Inflammatory macrophage treated with lipopolysaccharide for 4 hours (primary cell): ENCODE measurements at places on chromosomes 7 and 10.

GRCh38 chr10:76149602-76150138 is 718.2 kb downstream of the LRMDA start:
- no peak for DNase-seq

- no peak for DNase-seq
Measured at GRCh38 chr7:92671505-92672169, 81.4 kb upstream of the FAM133B start.

- DNase-seq, result peak; percentile 18
Measured at GRCh38 chr7:48170506-48170905, 752 bp upstream of the ABCA13 start.

- no peak for DNase-seq
Measured at GRCh38 chr7:92359801-92360200, 87.5 kb upstream of the GATAD1 start.

DNA sequence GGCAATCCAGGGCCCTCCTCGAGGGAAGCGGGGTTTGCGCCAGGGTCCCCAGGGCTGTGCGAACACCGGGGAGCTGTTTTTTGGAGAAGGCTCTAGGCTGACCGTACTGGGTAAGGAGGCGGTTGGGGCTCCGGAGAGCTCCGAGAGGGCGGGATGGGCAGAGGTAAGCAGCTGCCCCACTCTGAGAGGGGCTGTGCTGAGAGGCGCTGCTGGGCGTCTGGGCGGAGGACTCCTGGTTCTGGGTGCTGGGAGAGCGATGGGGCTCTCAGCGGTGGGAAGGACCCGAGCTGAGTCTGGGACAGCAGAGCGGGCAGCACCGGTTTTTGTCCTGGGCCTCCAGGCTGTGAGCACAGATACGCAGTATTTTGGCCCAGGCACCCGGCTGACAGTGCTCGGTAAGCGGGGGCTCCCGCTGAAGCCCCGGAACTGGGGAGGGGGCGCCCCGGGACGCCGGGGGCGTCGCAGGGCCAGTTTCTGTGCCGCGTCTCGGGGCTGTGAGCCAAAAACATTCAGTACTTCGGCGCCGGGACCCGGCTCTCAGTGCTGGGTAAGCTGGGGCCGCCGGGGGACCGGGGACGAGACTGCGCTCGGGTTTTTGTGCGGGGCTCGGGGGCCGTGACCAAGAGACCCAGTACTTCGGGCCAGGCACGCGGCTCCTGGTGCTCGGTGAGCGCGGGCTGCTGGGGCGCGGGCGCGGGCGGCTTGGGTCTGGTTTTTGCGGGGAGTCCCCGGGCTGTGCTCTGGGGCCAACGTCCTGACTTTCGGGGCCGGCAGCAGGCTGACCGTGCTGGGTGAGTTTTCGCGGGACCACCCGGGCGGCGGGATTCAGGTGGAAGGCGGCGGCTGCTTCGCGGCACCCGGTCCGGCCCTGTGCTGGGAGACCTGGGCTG is 26.0 kb downstream of the PRSS2 start:
- no peak for DNase-seq

GRCh38 chr10:59633063-59633462 is 76.6 kb downstream of the SLC16A9 start:
- DNase-seq, result no peak

DNA sequence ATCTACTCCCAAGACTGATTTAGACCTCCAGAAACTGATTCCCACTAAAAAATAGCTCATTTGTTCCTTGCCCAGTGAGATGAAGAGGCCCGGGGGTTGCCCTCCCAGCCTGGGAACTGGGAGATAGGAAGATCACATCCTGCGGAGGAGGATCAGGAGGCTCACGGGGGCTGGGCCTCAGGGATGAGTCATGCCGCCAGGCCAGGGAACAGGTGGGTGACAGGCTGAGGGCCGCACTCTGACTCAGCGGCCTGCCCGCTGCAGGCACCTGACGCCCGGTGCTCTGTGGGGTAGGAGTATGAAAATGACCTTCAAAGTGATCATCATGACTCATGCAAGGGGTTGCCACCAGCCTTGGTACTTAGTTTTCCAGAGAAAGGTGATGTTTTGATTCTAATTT is 104.5 kb upstream of the ZPBP start:
- peak; percentile 28 for DNase-seq
